Amniotic stem cell (primary cell): ENCODE measurements at places on chromosomes 5 and 9.
A peak's percentile ranks its signal among the peaks of the same experiment; 100 is the strongest.

GRCh38 chr5:149152317-149152746, 11.0 kb downstream of the ABLIM3 start:
- no peak for DNase-seq

DNA sequence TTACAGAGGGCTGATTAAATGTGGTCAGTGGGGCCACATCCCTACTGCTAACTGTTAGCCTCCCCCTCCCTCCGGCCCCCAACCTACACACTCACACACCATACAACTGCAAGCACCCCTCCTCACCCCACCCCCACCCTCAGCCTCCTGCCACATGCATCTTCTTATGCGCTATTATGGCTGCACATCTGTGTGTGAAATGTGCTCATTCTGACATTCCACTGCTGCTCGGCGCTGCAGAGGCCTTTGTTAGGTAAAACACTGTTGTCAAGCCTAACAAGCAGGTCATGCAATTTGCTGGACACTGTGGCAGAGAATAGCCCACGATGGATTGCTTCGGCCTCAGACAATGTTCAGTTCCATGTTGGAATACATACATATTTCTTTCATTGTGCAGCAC, 173.6 kb downstream of the NR2F1-AS1 start:
- DNase-seq, result no peak

DNA sequence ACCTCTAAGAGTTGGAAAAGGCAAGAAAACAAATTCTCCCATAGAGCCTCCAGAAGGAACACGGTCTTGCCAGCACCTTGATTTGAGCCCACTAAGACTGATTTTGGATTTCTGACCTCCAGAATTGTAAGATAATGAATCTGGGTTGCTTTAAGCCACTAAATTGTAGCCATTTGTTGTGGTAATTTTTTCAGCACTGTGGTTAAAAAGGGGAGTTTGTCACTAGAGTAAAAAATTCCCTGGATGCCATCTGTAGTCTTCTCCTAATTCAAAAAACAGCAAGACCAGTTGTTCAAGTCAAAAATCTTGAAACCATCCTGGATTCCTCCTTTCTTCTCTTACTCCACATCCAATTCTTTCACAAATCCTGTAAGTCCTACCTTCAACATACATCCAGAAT, 39.6 kb downstream of the NRG2 start:
- DNase-seq, result no peak

DNA sequence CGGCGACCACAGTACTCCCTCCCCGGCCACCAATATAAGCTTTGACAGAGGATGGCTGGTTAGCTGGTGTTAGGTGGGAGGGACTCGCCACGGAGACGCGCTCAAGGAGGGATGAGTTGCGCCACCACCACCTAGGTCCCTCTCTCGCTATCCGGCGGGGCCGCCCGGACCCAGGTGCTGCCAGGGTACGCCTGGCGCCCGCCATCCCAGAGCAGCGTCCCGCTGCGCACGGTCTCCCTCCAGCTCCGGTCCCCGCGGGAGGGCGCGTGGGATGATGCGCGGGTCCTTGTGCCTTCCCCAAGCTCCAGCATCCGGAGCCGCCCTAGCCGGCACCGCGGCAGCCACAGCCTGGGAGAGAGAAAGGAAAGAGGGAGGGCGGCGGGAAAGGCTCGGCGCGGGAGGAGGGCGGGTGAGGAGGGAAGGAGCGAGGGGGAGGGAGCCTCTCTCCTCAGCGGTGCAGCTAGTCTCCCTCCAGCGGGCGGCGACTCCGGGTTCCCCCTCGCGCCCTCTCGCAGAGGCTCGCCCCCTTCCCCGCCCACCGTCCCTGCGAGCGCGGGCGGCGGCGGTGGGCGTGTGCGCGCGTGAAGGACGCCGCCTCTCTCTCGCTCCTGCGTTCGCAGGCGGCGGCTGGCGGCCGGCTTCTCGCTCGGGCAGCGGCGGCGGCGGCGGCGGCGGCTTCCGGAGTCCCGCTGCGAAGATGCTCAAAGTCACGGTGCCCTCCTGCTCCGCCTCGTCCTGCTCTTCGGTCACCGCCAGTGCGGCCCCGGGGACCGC, at the start of gene CAMK4:
TSS of gene CAMK4 (plus strand) at position 598 of the 774 bp plus-strand sequence. CDS start at position 698, 100 bp downstream.
- DNase-seq, result peak; percentile 36

GRCh38 chr9:118529210-118529609, 825.0 kb downstream of the TLR4 start:
- no peak for DNase-seq

DNA sequence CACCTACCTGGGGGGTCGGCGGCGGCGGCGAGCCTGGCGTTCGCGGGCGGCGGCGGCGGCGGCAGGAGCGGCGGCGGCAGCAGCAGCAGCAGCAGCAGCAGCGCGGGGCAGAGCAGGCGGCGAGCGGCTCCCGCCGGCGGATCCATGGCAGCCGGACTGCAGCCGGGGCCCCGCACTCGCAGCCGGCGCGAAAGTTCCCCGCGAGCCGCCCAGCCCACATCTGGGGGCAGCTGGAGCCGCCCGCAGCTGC, 153 bp downstream of the ADAMTS2 start:
- no peak for DNase-seq

DNA sequence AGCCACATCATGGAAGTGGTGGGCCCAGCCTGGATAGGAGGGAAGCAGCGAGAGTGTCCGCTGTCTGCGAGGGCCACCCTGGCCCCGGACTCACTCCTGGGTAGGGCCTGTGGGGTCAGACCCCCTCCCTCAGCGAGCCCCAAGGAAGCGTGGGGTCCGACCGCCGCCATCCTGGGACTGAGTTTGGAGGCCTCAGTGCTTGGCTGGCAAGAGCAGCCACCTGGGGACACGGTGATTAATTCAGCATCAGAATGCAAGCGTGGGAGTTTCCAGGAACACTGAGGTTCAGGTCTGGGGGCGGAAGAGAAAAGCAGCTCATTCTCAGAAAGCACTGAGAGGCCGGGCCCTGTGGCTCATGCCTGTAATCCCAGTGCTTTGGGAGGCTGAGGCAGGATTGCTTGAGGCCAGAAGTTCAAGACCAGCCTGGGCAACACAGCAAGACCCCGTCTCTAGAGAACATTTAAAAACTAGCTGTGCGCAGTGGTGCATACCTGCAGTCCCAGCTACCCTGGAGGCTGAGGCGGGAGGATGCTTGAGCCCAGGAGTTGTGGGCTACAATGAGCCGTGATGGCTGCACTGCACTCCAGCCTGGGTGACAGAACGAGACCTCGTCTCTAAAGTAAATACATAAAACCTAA, 18.3 kb upstream of the CAMSAP1 start:
- DNase-seq, result no peak

GRCh38 chr5:74851684-74852353, 14.4 kb downstream of the FAM169A start:
- no peak for DNase-seq

DNA sequence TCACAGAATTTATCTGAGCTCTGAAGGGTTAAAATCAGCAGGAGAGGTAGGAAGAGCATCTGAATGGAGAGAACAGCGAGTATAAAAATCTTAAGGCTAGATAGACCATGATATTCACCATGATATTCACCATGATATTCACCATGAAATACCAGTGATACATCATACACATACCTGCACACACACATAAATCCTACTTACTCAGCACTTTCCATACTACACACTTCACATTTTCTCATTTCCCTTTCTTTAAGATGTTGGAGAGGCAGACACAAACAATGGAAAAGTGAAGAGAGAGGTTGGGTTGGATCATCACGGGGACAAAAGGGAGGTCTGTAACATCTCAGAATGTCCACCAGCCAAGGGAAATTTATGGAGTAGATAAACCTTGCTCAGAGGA, 66.4 kb upstream of the ATP10B start:
- DNase-seq, result no peak

- DNase-seq, result no peak
These were observed 1032.7 kb downstream of the NR2F1-AS1 start for GRCh38 chr5:92548346-92548745.

- peak; percentile 75 for DNase-seq
These were observed 101.3 kb downstream of the RASEF start for GRCh38 chr9:82961504-82962125.

GRCh38 chr5:157451806-157452205, 8.2 kb upstream of the NIPAL4 start:
- no peak for DNase-seq

DNA sequence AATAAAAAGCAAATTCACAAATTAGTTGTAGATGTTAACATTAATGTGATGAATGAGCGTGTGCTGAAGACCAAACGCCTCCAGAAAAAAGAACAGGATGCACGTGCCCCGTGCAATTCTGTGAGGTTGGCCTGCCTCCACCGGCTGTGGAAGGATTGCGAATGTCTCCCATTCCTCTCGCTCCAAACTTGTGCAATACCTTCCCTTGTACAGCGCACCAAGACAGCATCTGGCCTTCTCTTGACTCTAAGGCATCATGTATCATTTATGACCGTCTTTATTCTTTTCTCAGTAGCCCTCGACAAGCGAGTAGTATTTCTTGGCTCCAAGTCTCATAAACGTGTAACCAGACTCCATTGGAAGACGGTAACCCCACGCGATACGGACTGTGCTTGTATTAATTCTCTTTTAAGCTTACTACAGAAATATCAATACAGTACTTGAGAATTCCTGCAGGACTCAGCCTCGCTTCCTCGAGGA, 1.5 kb upstream of the TESK1 start:
- no peak for DNase-seq

DNA sequence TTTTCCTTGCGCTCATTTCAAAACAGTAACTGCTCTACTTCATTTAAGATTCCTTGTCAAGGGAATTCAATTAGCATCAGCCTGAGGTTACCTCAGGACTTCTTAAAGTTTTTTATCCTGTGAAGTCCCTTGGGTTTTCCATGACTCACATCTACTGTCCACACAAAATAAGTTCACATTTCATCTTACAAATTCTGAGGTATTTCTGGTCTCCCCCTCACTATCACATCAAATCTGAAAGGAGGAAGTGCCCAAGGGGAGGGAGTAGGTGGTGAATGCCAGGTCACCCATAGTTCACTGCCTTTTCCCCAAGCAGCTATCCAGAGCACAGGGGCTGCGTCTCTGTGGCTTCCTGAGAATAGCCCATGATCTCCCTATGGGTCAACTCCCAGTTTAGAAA, 227.1 kb upstream of the NREP start:
- peak; percentile 58 for DNase-seq

GRCh38 chr5:158522776-158523175, 576.9 kb downstream of the EBF1 start:
- DNase-seq, result no peak

DNA sequence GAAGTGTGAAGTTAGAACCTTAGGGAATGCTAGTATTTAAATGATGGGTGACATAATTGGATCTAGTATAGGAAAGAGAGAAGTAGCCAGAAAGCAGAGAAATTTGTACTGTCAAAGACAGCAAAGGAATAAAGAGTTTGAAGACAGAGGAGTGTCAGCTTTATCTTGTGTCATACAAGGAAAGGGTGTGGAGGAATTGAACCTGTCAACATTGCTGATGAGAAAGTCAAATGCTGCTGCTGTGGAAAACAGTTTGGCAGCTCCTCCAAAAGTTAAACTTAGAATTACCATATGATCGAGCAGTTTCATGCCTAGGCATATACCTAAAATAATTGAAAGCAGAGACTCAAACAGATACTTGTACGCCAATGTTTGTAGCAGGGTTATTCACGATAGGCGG, 63.7 kb downstream of the DENND4C start:
- DNase-seq, result no peak

- DNase-seq, result no peak
These were observed 2.6 kb upstream of the MZB1 start for GRCh38 chr5:139392324-139392677.

- no peak for DNase-seq
These were observed 153.8 kb downstream of the GOLPH3 start for GRCh38 chr5:32020271-32020670.

DNA sequence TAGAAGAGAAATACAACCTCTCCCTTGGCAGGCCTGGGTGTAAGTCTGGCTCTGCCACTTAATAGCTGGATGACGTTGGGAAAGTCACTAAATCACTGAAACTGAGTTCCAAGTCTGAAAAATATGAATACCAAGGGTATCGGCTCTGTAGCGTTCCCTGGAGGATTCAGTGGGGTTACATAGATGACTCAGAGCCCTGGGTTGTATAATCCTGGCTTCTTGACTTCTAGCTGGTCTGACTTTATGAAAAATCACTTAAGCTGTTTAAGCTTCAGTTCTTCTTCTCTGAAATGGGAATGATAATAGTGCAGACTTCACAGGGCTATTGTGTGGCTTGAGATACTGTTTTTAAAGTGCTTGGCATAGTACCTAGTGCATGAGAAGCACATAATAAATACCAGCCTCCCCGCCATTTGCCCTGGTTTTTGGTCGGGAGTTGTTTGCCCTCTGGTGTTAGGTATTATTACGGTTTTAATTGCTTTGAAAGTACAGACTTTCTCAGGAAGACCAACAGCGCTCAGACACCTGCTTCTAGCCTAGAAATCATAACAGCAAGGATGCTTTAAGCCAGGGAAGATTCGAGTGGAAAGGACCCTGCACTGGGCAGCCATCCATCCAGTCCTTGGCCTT, 43.0 kb downstream of the CYFIP2 start:
- no peak for DNase-seq

DNA sequence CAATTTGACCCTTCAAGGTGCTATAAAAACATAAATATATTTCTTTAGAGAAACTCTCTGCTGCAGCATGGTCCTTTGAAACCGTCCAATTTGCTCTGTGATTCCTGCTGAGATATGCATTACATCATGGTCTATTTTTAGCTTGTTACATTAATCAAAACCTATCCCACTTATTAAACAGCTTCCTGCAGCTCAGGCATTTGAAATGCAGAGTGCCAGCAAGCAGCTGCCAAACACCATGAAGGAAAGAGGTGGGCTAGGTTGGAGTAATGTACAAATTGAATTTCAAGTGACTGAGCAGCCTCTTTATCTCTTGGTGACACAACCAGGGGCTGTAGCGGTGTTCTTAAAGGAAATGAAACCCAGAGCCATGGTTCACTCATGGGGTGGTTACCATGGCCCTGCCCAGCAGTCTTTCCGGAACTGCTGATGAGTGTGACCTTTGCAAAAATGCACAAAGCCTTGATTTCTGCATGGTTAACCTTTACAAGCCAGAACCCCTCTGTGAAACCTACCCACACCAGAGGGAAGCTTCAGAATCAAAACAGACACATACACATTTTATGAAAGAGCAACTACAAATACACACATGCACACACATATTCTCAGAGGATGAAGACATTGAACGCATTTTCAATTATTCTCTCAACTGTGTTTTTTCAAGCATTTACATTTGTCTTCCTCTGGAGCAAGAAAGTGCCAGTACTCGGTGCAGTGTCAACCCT, 155.8 kb upstream of the ZNF608 start:
- no peak for DNase-seq

DNA sequence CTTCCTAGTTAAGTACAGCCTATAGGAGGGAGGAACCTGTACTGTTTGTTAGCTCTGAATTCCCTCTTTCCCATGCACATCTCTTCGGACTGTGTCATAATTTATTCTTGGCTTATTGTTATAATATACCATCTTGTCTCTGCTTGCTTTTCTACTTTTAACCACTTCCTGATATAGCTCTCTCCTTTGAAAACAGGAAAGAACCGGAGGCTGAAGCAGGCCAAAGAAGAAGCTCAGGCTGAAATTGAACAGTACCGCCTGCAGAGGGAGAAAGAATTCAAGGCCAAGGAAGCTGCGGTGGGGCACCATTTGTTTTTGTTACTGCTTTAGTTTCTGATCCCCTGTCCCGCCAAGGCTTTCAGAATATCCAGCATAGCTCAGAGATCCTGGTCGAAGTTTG, 4.8 kb downstream of the ATP6V1G1 start:
- DNase-seq, result no peak
